Endothelial cell (in vitro differentiated cells): ENCODE measurements at places on chromosomes 3 and 15.

GRCh38 chr3:72481542-72481941 is 366.7 kb downstream of the SHQ1 start:
- H3K36me3 ChIP-seq: no peaks in the 10 kb centered on the region
- DNase-seq: no peak
- no peaks in the 10 kb centered on the region for H3K27me3 ChIP-seq
- H3K4me1 ChIP-seq: peaks cover 7% of the 10 kb centered on the region
- no peak overlapping the region for H3K27ac ChIP-seq

- H3K27ac ChIP-seq: no peak overlapping the region
- DNase-seq: no peak
- no peaks in the 10 kb centered on the region for H3K27me3 ChIP-seq
These were observed 76.5 kb upstream of the SPRED1 start for GRCh38 chr15:38176155-38176554.

DNA sequence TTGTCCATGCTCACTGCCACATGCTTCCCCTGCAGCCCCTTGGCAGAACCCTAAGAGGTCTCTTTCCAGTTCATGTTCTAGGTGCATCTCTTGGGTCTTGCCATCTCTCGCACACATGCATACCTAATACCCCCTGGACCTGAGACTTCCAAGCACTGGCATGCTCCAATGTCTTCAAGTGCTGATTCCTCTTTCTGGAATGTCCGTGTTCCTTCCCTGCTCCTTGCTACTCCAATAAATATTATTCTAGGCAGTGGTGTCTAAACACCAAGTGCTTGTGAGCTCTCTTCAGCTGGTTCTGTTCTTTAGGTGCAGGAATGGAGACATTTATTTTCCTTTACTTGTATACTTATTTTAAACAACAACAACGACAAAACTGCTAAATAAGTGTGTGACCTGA is 370.1 kb downstream of the LPP start:
- H3K36me3 ChIP-seq: peaks cover 18% of the 10 kb centered on the region
- H3K27ac ChIP-seq: peak overlapping the region; percentile 9
- peaks cover 16% of the 10 kb centered on the region for H3K4me1 ChIP-seq

GRCh38 chr3:187450431-187451190 is 82.4 kb downstream of the RTP4 start:
- H3K36me3 ChIP-seq: no peaks in the 10 kb centered on the region
- DNase-seq: no peak
- no peaks in the 10 kb centered on the region for H3K27me3 ChIP-seq
- H3K4me3 ChIP-seq: no peak overlapping the region
- H3K4me1 ChIP-seq: no peaks in the 10 kb centered on the region
- no peak overlapping the region for H3K27ac ChIP-seq

DNA sequence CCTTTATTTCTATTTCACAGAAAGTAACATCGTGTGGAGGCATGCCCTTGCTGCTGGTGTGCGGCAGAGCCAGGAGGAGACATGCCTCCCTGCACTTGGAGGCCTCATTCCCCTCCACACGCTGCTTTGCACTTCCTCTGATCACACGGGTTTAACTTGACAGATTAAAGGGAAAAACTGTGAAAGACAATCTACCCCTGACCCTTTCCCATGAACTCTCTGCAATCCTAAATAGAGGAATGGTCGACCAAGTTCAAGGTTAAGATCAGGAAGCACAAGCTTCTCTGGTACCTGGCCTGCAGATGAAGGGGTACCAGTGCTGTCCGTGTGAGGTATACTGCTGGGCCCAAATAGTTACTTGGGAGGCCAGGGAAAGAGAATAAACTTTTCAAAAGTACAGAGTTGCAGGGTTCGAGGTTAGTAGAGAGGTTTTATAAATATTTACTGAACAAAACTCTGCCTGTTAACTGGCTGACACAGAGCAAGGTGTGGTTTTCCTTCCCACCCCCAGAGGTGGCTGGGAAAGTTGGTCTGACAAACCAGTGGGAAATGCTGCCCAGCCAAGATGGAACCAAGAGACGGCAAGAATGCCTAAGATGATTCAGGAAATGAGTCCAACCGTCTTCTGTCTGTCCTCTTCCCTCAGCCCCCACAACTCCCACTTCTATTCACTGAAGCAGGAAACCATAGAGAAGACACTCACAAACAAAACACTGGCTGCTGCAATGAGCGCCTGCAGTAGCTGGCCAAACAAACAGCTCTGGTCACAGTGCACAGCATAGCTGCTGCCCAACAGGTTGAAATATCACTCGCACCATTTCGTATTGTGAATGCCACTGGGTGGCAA is 79.6 kb downstream of the IGF2BP2 start:
- peak overlapping the region; percentile 66 for H3K4me3 ChIP-seq
- DNase-seq: peak; percentile 24
- H3K27ac ChIP-seq: peak overlapping the region; percentile 79
- peaks cover 4% of the 10 kb centered on the region for H3K27me3 ChIP-seq

- peak overlapping the region; percentile 33 for H3K4me3 ChIP-seq
- peaks cover 36% of the 10 kb centered on the region for H3K4me1 ChIP-seq
- no peak for DNase-seq
- peaks cover 13% of the 10 kb centered on the region for H3K27me3 ChIP-seq
- H3K27ac ChIP-seq: peak overlapping the region; percentile 1
These were observed 4.0 kb downstream of the HES1 start for GRCh38 chr3:194139814-194140391.

DNA sequence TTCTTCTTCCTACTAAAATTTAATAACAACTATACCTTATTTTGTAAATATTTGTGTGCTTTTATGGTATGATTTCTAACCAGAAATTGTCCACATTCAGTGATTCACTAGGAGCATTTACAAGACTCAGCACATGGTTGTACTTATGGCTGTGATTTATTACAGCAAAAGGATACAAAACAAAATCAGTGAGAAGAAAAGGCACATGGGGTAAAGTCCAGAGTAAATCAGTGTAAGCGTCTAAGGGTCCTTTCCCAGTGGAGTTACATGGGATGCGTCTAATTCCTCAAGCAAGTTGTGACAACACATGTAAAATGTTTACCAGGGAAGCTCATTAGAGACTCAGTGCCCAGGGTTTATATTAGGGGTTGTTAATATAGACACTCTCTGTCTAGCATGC is 31.1 kb downstream of the RNF13 start:
- no peaks in the 10 kb centered on the region for H3K27me3 ChIP-seq
- H3K4me3 ChIP-seq: no peak overlapping the region
- peaks cover 5% of the 10 kb centered on the region for H3K4me1 ChIP-seq
- no peak overlapping the region for H3K27ac ChIP-seq
- H3K36me3 ChIP-seq: peaks cover 5% of the 10 kb centered on the region

GRCh38 chr3:29183346-29184087 is 97.4 kb upstream of the RBMS3 start:
- no peak overlapping the region for H3K27ac ChIP-seq
- peaks cover 1% of the 10 kb centered on the region for H3K27me3 ChIP-seq
- H3K4me3 ChIP-seq: no peak overlapping the region
- H3K4me1 ChIP-seq: no peaks in the 10 kb centered on the region
- DNase-seq: no peak
